Fibroblast of upper back skin (primary cell): ENCODE measurements at places on chromosomes 6 and 20.

- DNase-seq: no peak
Measured at GRCh38 chr6:30352550-30352949, 7.6 kb downstream of the RPP21 start.

DNA sequence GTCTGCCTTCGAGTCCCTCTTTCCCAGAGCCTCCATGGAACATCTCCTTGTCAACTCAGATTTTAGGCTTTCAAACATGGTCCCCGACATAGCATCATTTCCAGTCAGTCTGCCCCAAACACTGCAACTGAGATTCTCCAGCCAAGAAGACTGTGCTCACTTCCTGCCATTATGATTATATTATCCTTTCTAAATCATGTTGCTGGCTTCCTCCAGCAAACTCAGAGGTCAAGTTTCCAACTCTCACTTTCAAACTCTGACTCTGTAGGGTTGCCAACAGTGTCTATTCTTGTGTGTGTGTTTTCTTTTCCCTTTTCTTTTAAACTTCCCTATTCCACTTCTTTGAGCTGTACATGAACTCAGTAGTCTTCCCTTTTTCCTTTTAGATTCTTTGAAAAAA, 61.2 kb upstream of the TRAF3IP2 start:
- DNase-seq: no peak

GRCh38 chr20:37498066-37498665, 22.9 kb upstream of the NNAT start:
- peak; percentile 79 for DNase-seq

GRCh38 chr6:116015983-116016382, 44.7 kb downstream of the FRK start:
- no peak for DNase-seq

GRCh38 chr6:55019591-55019990, 154.7 kb upstream of the HCRTR2 start:
- DNase-seq: no peak

- no peak for DNase-seq
Measured at GRCh38 chr6:161542346-161542980, 268.6 kb upstream of the AGPAT4 start.

DNA sequence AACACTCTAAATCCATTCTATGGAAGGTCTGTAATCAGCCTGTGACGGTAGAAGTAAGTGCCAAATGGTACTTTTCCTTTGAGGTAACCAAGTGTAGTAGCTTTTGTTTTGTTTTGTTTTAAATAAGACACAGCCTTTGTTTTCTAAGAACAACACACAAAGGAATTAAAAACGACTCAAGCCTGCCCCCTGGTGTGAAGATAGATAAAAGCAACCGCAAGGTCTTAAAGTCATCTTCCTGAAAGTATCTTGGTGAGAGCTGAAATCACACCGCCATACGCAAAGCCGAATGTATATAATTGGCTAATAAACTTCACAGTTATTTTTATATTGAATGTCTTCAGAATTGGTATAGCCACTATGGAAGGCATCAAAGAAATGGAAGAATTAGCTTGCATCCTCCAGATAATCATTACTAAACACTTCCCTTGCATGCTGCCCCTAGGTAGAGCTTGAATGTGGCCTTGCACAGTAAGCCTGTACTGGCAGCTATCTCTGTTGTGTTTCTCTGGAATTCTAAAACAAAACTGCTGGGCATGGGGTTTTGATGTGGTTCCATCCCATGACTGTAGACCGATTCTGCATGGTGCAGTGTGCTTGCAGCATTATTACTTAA, 95.6 kb downstream of the LAMP5 start:
- peak; percentile 65 for DNase-seq

GRCh38 chr6:50124572-50124971, 74.8 kb upstream of the DEFB112 start:
- no peak for DNase-seq

- DNase-seq: no peak
Measured at GRCh38 chr20:9741996-9742395, 96.9 kb downstream of the PAK5 start.

DNA sequence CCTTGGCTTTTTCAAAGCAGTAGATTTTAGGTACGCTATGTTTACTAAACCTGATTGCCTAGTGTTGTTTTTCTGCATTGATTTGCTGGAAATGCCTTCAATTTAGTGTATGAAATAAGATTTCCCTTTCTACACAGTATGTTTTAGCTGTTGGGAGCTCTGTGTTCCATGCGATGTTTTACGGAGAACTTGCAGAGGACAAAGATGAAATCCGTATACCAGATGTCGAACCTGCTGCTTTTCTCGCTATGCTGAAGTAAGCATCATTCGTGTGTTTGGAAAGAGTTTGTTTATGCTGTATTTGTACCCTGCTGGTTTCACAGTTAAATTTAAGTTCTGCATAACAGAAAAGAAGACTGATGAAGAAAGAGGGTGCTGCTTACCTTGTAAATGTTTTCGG, 1.9 kb downstream of the BTBD3 start:
- DNase-seq: no peak

DNA sequence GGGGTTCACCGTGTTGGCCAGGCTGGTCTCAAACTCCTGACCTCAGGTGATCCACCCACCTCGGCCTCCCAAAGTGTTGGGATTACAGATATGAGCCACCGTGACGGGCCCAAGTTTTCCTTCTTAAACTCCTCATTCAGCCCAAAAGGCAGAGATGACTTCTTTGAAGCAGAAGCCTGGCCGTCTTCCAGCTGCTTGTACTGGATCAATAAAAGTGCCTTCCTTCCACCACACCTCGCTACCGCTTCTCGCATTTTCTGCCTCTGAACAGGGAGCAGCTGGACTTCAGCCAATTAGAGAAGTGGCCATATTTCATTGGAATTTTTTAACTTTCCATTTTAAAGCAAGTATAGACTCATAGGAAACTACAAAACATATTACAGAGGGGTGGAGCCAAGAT, 241.1 kb downstream of the PREX1 start:
- no peak for DNase-seq

- no peak for DNase-seq
Measured at GRCh38 chr6:39173270-39173669, 56.0 kb downstream of the KCNK5 start.

DNA sequence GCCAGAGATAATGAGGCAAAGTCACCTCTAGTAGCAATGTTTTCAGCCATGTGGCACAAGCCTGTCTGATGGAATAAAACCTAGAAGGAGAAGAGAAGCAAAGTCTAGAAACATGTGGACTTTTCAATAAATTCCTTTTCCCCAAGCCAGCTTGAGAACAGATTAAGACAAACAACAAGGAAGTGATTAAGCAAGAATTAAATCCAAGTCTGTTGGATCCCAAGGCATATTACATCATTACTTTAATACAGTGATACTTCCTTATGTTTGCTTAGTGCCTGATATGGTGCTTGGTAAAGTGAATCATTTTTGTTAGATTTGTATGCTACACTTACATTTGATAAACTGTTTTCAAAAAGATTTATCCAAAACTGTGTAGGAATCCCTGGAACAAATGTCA, 260.3 kb upstream of the FAM83B start:
- peak; percentile 38 for DNase-seq

- DNase-seq: peak; percentile 79
Measured at GRCh38 chr6:12947151-12947871, 230.7 kb downstream of the PHACTR1 start.

GRCh38 chr20:19991854-19992253, 25.3 kb upstream of the NAA20 start:
- no peak for DNase-seq

GRCh38 chr6:30684386-30685156, 1.9 kb downstream of the PPP1R18 start:
- DNase-seq: peak; percentile 49

- no peak for DNase-seq
Measured at GRCh38 chr20:46587986-46588385, 37.5 kb upstream of the OCSTAMP start.

- no peak for DNase-seq
Measured at GRCh38 chr6:13671548-13672127, 40.0 kb downstream of the RANBP9 start.
